Activated T-cell treated with anti-CD3 and anti-CD28 coated beads, Interleukin-2, amount 50 U/mL, for 72 hours (primary cell): ENCODE measurements at places on chromosomes 1 and 21.

DNA sequence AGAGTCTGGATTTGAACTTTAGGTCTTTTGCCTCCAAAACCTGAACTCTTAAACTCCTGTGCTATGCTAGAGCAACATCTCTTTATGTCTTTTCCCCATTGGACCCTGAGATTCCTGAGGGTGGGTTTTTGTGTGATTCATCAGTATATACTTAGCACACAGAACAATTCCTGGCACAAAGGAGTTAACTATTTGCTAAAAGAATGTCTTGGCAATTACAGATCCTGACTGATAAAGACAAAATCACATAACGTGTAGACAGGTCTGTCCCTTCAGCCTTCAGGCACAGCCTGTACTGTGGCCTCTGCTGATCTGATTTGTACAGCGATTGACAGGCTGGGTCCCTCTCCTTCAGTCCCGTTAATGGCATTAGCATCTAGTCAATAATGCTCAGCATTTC is 162.4 kb upstream of the BEND5 start:
- DNase-seq, result no peak

- peak; percentile 85 for DNase-seq
Observed at GRCh38 chr1:205528887-205529825, 24.7 kb downstream of the CDK18 start.

DNA sequence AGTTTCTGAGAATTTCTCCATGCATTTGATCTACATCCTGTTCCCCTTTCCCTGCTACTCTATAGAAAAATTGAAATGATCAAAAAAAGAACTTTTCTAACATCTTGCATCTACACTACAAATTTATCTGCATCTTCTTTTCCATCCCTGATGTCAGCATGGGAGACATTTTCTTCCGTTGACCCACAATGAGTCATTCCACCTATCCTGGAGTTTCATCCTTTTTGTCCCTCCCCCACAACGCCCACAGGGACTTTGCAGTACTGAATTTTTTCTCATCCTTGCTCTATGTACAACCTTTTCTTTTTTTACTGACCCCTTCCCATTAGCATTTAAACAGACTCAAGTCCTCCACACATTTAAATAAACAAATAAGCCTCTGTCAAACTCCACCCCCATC is 112.2 kb upstream of the MROH9 start:
- DNase-seq, result no peak

DNA sequence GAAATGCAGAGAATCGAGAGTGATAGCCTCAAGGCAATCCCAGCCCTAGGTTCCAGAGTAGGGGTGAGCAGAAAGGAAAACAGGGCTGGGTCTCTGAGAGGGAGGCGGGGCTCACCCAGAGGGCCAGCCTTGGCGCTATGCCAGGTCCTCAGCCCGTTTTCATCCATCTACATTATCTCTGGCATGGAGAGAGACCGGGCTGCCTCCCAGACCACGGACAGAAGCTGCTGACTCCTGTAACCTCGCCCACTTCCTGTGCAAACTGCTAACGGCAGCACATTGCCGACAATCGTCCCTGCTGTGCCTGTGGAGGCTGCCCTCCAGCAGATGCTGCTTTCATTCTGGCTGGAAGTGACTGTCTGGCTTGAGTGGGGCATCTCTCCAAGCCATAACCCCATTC is 569.1 kb downstream of the NPHP4 start:
- peak; percentile 28 for DNase-seq
